CD4-positive, alpha-beta T cell treated with Interferon gamma for 1 hour (primary cell): ENCODE measurements at places on chromosomes 1 and 21.

DNA sequence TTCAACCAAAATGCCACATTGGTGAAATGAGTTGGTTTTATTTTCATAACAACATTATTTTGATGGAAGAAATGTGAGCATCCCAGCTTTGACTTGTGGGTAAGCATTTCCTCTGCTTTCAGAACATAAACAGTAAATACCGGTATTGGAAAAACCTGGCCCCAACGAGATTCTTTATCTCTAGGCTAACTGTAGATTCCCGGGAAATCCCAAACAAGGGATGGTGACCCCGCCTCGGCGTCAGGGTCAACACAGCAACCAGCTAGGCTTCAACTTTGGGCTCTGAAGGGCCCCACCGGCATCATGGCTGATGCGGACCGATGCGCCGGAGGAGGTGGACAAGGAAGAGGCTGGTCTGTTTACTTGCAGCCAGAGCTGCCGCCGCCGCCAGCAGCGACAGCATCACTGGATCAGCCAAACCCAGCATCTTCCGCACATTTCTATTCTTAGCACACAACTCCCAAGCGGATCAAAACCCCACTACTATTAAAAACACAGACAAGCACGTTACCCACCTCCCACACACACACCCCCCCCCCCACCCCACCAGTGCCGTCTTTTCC, 1.1 kb downstream of the AKT3 start:
- DNase-seq = no peak

GRCh38 chr1:177495878-177496277, 325.1 kb downstream of the BRINP2 start:
- DNase-seq = no peak

GRCh38 chr1:218466341-218467010, 121.3 kb downstream of the TGFB2 start:
- no peak for DNase-seq

DNA sequence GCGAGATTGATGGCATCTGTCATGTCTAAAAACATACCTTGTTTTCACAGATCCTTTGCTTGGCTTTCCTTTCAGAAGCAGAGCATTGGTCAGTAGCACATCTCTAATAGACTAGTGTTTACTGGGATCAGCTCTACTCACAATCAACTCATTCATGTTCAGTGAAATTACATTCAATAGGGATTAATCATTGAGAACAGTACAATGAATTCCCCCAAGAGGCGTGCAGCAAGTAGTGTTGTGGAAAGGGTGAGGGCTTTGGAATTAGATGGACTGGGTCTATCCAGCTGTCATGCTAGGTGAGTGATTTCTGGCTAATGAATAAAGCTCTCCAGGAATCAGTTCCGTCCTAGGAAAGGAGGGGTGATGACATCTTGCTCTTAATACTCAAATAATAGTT, 155.2 kb upstream of the COA6 start:
- DNase-seq = no peak

DNA sequence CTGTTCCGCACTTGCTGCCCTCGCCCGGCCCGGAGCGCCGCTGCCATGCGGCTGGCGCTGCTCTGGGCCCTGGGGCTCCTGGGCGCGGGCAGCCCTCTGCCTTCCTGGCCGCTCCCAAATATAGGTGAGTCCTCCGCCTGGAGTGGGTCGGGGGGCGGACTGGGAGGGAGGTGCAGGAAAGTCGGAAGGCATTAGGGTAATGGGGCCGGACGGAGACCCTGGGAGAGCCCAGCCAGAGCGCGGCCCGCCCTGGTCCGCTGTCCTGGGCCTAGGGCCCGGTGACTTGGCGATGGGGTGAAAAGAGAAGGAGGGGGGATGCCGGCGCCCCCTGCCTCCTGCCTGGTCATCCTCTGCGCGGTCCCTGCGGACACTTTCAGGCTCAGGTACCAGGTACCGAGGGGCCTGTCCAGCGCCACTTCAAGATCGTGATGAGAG, 243 bp downstream of the ADAM15 start:
- DNase-seq = no peak

- no peak for DNase-seq
Observed at GRCh38 chr1:70779571-70779970, 268.0 kb downstream of the PTGER3 start.
